Right renal cortex interstitium (tissue), 3 donors: ENCODE measurements at places on chromosomes 16 and 17. TPM values are rescaled to one million over a fixed set of nuclear protein-coding genes. Genes with fewer than 3 reads are reported as not detected.

Gene TAT
- polyA plus RNA-seq = 0.04 TPM

Gene CHST5
- polyA plus RNA-seq = 0.64 TPM

Gene TMEM88
- polyA plus RNA-seq = 19.1 TPM

Gene KRTAP3-1
- not detected for polyA plus RNA-seq

Gene IRX3
- 27.0 TPM for polyA plus RNA-seq

Gene SETD6
- 31.1 TPM for polyA plus RNA-seq

Gene SEPTIN1
- polyA plus RNA-seq = 2.2 TPM

Gene NPB
- polyA plus RNA-seq = 0.96 TPM

Gene ADAP2
- 2.3 TPM for polyA plus RNA-seq

Gene PLD6
- 3.4 TPM for polyA plus RNA-seq

Gene CCDC144A
- polyA plus RNA-seq = 0.78 TPM

Gene CDH13
- polyA plus RNA-seq = 9.4 TPM

Gene EFCAB13
- 6.5 TPM for polyA plus RNA-seq
